MG63 (cell line): ENCODE measurements at places on chromosomes 7 and 10. TPM values are rescaled to one million over a fixed set of nuclear protein-coding genes. Genes with fewer than 3 reads are reported as not detected.

The IDI2 gene
- total RNA-seq = not detected in 2 replicates

The SPDYE3 gene
- total RNA-seq = not detected in 2 replicates

The HOXA5 gene
- total RNA-seq = 1.7 and 2.7 TPM in 2 replicates

The MYH16 gene
- total RNA-seq = not detected in 2 replicates

GRCh38 chr10:30734901-30735300 lies 105.3 kb upstream of the LYZL2 start:
- DNase-seq = peak; percentile 86

- no peak for DNase-seq
These were observed 650.5 kb upstream of the MKI67 start for GRCh38 chr10:128776673-128777252.

The OLAH gene
- 0.23 TPM in 1 of 2 replicates, not detected in the other for total RNA-seq

GRCh38 chr10:53088961-53089360 lies 316.4 kb upstream of the MBL2 start:
- no peak for DNase-seq

- DNase-seq = no peak
These were observed 33.1 kb upstream of the EPC1 start for GRCh38 chr10:32379950-32380551.

- DNase-seq = no peak
These were observed 15.0 kb downstream of the CLRN3 start for GRCh38 chr10:127877699-127878098.

GRCh38 chr7:425794-426188 lies 93.9 kb downstream of the PDGFA start:
- DNase-seq = no peak

The ZWINT gene
- 48.0 and 78.9 TPM in 2 replicates for total RNA-seq

The SFTPA1 gene
- not detected in 2 replicates for total RNA-seq

GRCh38 chr10:1539216-1539615 lies 198.1 kb downstream of the ADARB2 start:
- no peak for DNase-seq

- no peak for DNase-seq
These were observed 60.4 kb downstream of the INPP5F start for GRCh38 chr10:119786117-119786769.

The IFIT1B gene
- total RNA-seq = not detected in 2 replicates

- DNase-seq = peak; percentile 35
These were observed 80.6 kb downstream of the GSAP start for GRCh38 chr7:77335581-77335980.

The NANOS1 gene
- total RNA-seq = 10.2 and 11.3 TPM in 2 replicates

DNA sequence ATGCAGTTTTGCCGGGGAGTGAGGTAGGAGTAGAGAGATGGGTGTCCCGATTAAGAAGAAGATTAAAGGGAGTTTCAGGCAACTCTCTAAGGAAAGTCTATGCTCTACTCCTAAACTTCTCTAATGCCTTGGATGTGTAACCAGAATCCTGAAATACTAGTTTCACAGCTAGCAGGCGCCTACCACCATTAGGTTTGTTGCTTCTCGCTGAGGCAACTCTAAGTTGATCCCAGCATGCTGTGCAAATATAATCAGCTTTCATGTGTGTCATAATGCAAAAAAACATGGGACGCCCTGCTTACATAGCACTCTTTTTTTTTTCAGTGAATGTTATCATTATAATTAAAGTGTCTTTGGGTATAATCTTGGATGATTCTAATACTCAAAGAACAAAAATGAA lies 50.4 kb upstream of the FAM3C start:
- no peak for DNase-seq

The RBAK gene
- total RNA-seq = 1.3 and 3.0 TPM in 2 replicates
